ENCODE measurements at places on chromosomes 11 and 22.

DNA sequence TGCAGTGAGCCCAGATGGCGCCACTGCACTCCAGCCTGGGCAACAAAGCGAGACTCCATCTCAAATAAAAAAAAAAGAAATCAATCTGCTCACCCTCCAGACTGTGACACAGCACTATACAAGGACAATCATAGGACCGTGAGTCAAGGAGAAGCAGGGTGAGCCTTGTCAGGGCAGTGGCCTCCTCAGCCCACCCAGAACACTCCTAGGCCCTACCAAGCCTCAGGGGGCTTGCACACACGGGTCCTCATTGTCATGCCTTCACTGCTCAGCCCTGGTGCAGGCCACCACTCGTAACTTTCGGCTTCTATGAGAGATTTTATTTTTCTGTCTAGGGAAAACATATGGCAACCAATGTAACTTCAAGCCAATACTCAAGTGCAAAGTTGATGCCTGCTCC is 35.8 kb downstream of the DGCR2 start:
- DNase-seq, result no peak

DNA sequence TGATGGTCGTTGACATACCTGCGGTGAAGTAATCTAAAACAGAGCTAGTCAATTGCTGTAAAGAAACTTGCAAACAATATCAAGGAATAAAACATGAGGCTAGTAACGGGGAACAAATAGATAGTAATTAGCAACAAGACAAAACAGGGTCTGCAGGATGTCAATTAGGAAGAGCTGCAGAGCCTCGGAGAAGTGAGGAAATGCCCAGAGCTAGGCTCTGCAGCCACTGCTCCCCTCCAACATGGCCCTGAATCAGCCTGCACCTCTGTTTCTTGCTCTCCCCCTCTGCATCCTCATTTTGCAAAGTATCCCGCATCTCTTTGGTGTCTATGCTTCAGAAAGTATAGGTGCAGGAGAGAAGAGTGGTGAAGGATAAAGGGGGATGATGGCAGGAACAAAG is 507.4 kb upstream of the FAT3 start:
- DNase-seq, result no peak

- DNase-seq, result no peak
These were observed 112.9 kb downstream of the SPON1 start for GRCh38 chr11:14075118-14076078.

- no peak for DNase-seq
These were observed 2.4 kb downstream of the PGR start for GRCh38 chr11:101127197-101127698.

- no peak for DNase-seq
These were observed 73.3 kb downstream of the PARVB start for GRCh38 chr22:44097263-44098020.

- no peak for DNase-seq
These were observed 21.3 kb downstream of the RASD2 start for GRCh38 chr22:35561796-35562526.

- DNase-seq, result no peak
These were observed 7.8 kb downstream of the RPS6KA4 start for GRCh38 chr11:64366751-64367150.

DNA sequence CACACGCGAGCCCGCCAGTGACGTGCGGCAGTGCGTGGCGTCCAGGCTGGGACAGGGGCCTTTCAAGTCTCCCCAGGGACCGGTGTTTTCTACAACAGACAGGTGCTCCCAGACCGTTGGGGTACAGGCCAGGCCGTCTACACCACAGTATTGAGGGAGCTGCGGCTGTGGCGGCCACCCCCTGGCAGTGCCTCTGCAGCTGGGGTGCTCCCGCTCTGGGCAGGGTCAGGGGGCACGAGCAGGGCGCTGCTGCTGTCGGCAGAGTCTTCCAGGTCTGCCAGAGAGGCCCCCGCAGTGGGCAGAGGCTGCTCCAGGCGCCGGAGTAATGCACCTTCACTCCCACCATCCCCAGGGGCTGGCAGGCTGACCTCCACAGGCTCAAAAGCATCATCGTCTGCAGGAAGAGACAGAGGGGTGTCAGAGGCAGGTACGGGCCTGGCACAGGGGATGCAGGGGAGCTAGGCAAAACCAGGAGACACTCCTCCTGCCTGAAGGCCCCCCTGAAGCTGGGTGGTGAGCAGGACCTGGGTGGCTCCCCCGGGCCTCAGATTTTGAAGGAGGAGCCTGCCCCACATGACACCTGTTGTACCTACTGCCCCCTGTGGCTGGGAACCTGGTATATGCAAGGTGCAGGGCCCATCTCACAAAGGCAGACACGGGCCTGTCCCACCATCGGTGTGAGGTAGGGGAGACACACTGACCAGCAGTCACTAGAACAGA is 83.3 kb downstream of the DGCR2 start:
- no peak for DNase-seq

GRCh38 chr11:13638422-13638821 is 30.0 kb upstream of the FAR1 start:
- no peak for DNase-seq

GRCh38 chr11:94655956-94656355 is 88.8 kb downstream of the PIWIL4 start:
- DNase-seq, result no peak

DNA sequence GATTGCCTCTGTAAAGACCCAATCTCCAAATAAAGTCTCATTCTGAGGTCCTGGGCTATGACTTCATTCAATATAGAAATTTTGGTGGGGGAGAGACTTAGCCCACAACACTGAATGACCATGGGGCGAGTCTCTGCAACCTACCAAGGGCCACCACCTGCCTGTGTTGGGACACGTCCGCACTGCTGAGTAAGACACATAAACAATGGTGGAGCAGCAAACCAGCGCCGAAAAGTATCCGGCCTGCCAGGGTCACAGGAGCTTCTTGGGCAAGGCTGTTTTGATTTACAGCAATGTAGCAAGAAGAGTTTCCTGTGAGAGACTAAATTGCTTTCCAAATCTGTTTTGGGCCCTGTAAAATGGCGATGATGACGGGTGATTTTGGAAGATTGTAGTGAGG is 122.3 kb downstream of the SHANK2 start:
- no peak for DNase-seq

DNA sequence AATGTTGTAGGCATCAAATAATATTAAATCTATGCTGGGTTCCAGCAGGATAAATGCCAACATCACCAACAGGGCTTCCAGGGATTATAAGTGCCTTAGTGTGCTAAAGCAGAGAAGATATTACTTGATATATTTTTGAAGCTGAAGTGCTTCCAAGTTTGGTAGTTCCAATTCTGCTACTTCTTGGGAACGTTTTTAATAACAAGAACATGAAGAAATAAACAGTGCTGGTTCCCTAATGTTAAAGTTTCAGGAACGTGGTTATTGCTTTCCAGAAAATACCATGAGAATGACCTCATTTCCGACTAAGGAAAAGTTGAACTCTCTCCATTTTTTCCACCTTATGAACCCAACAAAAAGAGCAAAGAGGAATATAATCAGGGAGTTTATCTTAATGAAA is 4.6 kb upstream of the RNF185 start:
- no peak for DNase-seq

DNA sequence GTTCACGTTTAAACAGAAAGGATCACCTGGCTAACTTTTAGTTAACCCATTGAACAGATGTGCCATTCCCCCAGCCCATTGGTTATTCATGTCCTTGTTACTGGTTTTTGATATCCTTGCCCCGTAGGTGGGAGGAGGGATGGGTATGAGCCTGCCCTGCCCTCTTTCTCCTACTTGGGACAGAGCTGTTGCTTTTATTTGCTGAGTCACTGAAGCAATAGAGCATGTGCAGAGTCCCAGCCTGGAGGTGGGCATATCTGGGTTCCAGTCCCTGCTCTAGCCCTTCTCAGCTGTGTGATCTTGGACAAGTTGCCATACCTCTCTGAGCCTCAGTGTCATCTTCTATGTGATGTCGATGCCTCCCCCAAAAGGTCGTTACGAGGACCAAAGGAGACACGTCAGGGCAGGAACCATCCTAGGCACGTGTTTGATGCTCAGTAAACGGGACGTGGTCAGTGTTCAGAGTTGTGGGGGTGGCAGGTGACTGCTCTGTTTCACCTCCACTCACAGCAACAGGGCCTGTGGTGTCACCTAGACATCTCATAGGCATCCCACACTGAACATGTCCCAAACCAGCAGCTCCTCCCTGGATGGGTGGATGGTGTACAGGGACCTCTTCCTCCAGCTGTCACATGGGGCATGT is 61.0 kb downstream of the BMAL1 start:
- DNase-seq, result no peak

- DNase-seq, result no peak
These were observed 9.1 kb downstream of the FAM111A start for GRCh38 chr11:59151761-59152160.

- DNase-seq, result no peak
These were observed 31.6 kb downstream of the CTTN start for GRCh38 chr11:70429724-70430521.

- DNase-seq, result no peak
These were observed 34.7 kb upstream of the WNT7B start for GRCh38 chr22:46011627-46012181.

- DNase-seq, result no peak
These were observed 75.0 kb downstream of the CTTN start for GRCh38 chr11:70473186-70473872.

DNA sequence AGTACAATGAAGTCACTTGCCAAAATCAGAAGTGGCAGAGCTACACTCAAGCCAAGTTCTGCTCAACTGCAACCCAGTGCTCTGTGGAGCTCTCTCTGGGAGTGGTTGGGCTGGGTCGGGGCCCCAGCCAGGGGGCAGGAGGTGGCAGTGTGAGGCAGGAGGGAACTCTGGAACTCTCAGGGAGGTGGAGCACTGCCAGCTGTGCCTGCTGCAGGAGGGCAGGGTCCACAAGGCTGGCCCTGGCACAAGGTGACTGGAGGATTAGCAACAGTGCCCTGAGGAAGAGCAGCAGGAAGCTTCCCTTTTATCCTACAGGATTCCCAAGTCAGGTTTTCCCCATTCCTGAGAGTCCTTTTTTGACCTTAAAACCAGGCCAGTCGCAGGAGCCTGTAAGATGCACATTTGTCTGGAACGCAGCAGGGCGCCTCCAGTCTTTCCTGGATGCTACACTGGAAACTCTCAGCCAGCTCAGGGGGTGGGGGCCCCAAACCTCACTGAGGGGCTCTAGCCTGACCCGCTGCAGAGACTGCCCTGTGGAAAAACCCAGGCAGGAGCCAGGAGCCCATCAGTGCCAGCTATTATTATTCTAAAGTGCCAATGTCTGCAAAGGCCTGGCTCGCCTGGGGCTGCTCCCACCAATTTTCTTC is 31.8 kb downstream of the DKK3 start:
- DNase-seq, result no peak
